ENCODE measurements at places on chromosomes 16 and 17.

- DNase-seq, result no peak
These were observed 24.8 kb downstream of the CD300LF start for GRCh38 chr17:74687886-74688285.

DNA sequence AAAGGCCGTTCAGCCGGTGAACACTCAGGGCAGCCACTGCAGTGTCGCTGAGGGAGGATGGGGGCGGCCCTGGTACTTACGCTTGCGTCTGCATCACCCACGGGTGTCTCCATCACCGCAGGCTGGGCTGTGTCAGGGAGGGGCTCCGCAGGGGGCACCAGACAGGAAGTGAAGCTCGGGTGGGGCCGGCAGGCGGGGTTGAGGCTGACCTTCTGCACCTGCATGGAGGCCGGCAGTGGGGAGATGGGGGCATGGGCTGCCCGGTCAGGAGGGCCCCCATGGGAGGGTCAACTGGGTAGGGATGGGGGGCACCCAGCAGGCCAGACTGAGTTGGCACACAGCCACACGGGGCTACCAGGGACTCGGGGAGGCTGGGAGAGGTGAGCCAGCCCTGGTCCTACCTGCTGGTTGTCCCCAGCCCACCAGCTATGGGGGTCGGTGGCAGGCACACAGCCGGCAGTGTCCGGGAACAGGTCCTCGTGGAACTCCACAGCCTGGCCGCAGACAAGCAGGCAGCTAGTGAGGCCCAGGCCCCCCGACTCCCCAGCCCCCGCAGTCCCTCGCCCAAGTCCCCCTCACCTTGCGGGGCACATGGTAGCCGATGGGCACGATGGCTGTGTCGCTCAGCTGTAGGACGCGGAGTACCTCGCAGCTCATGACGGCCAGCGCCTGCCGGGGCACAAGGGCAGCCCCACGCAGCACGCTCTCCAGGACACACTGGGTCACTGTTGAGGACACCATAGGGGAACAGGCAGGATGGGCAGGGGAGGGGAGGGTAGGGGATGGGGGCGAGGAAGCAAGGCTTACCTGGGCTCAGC is 7.2 kb upstream of the VASN start:
- DNase-seq, result no peak

- no peak for DNase-seq
These were observed 506 bp downstream of the ATP5MC1 start for GRCh38 chr17:48892940-48893645.

DNA sequence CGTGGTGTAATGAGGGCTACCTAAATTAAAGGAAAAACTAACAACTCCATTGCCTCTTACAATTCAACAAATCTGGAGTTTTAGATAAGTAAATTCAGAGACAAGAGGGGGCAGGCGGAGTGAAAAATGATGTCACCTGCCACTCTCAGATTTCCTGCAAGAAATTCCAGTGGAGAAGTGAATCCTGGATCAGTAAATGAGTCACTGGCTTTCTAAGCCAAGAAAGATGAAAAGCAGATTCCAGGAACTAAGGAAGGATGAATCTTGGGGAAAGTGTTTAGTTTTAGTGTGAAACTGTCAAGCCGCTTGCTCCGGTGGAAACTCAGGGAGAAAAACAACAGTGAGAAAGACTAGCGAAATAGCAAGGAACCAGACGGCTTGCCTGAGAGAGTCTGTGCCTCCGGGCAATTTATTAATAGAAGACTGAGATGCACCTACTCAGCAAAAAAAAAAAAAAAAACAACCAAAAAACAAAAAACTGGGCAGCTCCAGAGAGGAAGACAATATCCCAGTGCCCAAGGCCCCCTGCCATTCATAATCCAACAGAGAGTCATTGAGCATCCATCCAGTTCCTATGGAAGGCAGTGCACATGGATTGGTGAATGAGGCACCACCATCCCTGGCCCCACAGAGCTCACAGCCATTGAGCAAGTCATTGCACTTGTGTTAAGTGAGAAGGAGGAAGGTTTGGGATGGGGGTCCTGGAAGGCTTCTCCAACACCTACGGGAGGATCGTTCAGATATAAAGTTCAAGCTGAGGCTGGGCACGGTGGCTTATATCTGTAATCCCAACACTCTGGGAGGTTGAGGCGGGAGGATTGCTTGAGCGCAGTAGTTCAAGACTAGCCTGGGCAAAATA is 12.1 kb upstream of the RIPOR1 start:
- DNase-seq, result no peak

- DNase-seq, result no peak
These were observed 204.2 kb upstream of the FOXF1 start for GRCh38 chr16:86306011-86306644.

GRCh38 chr16:86379505-86379846 is 130.9 kb upstream of the FOXF1 start:
- DNase-seq, result no peak

- no peak for DNase-seq
These were observed 44.4 kb upstream of the SCNN1B start for GRCh38 chr16:23257682-23258081.

DNA sequence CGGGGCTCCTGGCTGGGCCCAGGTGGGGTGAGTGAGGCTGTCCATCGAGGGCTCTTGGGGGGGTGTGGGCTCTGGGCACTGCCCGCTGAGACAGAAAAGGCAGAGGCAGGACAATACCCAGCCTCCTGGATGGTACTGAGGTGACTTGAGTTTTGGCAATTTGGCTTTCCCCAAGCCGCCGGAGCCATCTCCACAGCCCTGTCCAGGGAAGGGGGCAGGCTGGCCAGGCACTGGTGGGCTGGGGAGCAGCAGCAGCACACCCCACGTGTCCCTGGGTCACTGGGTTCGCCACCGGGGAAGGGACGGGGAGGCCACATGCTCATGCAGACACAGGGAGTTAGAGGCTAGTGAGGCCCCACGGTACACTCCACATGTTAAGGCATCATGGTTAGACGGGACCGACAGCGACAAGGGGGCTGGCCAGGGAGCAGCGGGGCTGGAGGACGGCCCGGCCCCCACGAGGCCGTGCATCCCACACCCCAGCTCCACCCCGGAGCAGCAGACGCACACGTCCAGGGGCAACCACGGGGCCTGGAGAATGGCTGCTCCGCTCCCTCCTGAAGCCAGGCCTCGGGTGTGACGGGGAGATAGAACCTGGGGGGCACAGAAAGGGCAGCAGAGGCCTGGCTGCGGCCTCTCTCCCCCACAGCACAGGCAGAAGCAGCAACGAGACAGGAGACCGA is 3.0 kb downstream of the ARHGDIA start:
- DNase-seq, result no peak

DNA sequence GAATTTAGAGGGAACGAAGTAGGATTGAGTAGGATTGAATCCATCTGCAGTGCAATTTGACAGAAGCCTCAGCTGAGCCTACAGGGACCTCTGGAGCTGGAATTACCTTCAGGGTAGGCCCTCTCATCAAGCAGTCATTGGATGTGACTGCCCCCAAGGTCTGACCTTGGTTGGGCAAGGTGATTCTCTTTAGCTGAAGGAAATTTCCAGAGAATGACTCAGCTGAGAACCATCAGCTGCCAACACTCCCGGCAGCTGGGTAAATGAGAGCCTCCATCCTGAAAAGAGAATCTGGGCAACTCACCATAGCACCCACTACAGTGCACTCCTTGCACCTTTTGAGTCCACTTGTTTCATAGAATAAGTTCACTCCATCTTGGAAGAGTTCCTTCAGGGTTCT is 113.5 kb upstream of the MED13 start:
- no peak for DNase-seq

DNA sequence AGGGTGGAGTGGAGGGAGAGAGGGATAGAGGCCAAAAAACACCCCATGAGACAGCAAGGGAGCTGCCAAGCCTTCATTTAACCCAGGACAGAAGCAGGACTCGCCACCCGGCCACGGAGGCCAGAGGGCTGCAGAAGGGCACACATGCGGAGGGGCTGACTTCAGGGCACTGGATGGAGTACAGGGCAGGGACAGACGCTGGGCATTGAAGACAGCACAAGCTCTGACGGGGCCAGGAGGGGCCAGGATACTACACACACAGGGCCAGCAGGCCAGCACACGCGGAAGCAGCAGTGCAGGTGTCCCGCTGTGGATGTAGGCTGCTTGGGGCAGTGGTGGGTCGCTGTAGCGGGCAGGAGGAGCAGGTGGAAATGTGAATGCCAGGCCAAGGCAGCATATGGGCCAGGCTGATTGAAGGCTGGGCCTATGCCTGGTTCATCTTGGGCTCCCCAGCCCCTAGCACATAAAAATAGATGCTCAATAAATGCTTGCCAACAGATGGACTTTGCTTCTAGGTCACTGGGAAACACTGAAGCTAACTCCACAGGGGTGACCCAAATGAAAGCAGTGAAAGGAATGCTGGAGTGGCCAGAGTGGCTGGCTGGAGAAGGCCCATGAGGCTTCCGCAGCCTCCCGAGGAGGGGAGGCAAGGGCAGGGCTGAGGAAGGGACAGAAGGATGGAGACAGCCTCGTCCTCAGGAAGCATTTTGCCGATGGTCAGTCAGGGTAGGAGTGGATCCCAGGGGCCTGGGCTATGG is 61.6 kb downstream of the GNA13 start:
- DNase-seq, result no peak

DNA sequence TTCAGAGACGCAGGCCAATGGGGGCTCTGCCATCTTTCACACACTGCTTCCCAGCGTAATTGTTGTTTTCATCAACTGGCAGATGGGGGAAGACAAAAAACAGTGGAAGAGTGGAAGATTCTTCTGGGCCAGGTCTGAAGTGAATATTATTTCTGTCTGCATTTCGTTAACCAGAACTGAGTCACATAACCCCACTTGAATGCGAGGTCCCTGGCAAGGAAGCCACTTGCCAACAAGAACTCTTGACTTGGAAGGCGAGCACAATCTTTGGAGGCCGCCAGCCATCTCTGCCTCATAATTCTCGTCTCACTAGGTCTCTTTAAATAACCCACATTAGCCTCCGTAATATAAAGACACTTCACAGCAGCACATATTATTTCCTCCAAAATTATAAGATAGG is 75.4 kb downstream of the CYB561 start:
- no peak for DNase-seq

DNA sequence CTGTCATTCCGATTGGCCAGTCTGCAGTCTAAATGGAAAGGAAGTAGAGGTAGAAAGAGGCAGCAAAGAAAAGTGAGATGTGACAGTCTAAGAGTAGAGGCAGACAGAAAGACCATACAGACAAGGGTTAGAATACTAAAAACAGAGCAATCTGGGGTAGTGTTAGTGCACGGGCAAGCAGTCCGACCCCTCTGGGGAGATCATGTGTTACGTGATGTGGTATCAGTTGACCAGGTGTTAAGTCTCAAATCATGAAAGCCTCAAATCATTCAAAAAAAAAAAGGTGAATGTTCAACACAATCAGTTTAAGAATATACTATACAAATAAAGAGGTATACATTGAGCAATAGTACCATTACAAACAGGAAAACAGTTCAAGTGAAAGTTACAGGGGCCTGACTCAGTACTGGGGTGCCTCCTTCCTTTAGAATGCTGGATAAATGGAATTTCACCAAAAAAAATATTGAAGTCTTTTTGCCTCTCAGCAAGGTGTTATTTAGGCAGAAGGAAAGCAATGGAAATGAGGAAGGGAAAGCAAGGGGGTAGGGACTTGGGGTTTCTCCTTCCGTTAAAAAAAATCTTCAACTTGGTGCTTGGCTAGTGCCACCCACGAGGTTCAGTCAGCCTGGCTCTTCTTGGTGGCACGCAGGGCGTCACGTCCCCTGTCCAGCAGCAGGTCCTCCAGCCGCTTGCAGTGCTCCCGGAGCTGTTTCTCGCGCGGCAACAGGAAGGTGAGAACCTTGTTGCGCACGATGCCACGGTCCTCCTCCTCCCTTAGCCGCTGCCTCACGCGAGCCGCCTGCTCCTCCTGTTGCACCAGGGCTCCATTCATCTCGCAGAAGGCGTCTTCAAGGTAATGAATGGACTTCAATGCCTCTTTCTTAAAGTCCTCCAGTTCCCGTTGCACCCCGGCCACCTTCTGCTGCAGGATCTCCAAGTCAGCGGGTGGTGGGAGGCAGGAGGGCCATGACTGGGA is 616 bp downstream of the CCDC182 start:
- no peak for DNase-seq

- DNase-seq, result no peak
These were observed 232.2 kb downstream of the ZNF423 start for GRCh38 chr16:49623501-49624266.

DNA sequence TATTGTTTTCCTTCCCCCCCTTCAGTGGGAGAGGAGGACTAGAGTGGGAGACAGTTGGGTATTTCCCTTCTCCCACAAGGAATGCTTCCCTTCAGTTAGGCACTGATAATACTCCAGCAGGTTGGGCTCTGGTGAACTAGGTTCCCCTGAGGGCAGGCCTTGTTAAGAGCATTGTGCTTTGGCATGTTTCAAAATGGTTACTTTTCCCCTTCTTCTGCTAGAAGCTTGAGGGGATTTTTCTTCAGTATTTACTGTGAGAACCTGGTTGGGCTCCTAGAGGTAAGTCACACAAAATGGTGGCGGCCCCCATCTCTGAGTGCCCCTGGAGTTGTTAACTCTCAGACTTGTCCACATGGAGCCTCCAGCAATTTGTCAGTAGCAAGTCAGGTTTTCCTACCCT is 156.2 kb downstream of the CYB561 start:
- no peak for DNase-seq

- DNase-seq, result peak; percentile 8
These were observed 22.1 kb downstream of the NME2 start for GRCh38 chr17:51188271-51188833.

- no peak for DNase-seq
These were observed 1.6 kb upstream of the FMNL1 start for GRCh38 chr17:45220079-45220478.

GRCh38 chr16:21959050-21959449 is 5.9 kb downstream of the UQCRC2 start:
- DNase-seq, result no peak

- DNase-seq, result peak; percentile 48
These were observed at the start of gene ACSM3 for GRCh38 chr16:20763461-20764232. TSS of gene ACSM3 (plus strand) at chr16:20764014. CDS start at chr16:20770035, 6,021 bp downstream.

DNA sequence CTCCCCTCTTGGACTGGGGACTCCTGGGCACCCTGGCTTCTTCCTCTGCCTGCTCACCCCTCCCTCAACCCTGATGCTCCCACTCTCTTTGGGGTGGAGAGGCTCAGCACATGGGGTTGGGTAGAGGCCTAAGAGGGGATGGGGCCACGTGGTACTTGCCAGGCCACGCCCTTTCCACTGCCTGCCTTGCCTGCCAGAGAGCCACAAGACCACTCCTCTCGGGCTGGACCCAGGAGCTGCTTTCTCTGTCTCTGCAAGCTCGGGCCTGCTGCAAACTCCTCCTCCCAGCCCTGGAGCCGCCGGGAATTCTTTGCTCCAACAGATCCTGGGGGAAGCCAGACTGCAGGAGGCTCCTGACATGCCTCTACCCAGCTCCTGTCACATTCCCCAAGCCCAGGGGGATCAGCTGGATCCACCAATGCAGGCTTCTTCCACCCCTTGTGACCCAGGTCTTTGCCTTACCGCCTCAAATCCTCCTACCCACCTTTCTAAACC is 11.8 kb downstream of the DLX4 start:
- DNase-seq, result peak; percentile 79

GRCh38 chr17:199806-200545 is 18.5 kb upstream of the DOC2B start:
- DNase-seq, result peak; percentile 11

- peak; percentile 65 for DNase-seq
These were observed 475.9 kb upstream of the CCL2 start for GRCh38 chr17:33779234-33779591.
